ENCODE measurements at places on chromosomes 7 and 10. TPM values are rescaled to one million over a fixed set of nuclear protein-coding genes. Genes with fewer than 3 reads are reported as not detected.
A peak's percentile ranks its signal among the peaks of the same experiment; 100 is the strongest.

The CALML3 gene
- total RNA-seq, result not detected

The TAS2R39 gene
- total RNA-seq, result not detected

The VKORC1L1 gene
- 5.5 TPM for total RNA-seq

The FEZF1 gene
- not detected for total RNA-seq

DNA sequence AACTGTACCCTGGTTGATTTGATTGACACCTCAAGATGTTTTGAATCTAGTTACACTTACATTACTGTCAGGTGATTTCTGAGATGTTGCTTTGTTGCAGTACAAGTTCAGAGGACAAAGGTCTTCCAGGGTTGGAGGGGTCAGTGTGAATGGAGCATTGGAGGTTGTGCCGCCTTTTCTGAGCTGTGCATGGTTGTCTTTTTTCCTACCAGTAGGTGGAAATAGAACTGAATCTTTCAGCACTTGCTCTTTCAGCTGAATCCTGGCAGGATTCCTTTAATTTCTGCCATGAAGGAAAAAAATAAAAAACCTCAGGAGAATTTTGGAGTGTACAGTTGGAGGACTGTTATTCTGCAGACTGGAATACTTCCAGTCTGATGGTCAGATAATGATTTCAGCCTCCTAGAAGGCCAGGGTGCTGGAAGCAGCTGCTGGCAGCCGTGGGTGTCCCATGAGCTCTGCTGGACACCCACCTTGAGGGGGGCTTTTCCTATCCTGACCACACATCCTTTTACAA is 82.7 kb downstream of the PLCE1 start:
- no peak for DNase-seq

GRCh38 chr7:6106140-6106904 is 75.1 kb downstream of the ANKRD61 start:
- no peak for DNase-seq

DNA sequence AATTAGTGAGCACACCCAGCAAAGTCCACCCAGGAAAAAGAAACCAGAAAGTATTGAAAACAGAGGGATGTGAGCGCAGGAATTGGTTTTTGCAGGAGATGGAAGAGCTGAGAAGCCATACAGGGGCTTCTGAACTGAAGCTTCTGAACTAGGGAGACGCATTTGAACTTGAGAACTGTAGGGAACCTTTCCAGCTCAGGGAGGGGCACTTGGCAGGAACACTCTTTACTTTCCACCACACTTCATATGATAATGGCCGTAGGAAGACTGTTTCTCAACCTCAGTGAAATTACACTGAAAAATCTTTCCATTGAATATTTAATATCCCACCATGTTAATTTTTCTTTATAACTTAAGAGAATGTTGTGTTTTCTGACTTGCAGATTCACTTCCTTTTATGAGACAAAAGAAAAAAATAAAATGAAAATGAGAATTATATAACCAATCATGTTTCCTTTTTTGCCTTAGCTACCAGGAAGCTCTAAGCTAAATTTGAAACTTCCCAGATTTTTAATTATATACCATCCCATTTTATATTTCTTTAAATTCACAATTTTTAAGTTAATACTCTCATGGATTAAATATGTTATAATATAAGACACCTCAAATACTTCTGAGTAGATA is 98.3 kb upstream of the TCF7L2 start:
- no peak for DNase-seq

DNA sequence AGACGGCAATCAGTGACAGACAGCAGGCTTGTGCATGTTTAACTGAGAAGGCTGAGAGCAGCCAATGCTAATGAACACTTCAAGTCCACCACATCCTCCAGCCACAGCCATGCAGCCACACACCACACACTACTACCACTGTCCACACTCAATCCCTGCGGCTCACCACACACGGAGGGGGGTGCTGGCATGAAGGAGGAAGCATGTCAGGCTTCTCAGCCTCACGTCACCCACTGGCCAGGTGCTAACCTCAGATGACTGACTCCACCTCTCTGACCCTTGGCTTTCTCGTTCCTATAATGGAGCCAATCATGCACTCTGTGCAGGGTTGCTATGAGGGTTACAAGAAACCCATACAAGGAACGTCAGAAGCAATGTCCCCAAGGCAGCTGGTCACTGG is 165.4 kb upstream of the RNF32 start:
- DNase-seq, result no peak

DNA sequence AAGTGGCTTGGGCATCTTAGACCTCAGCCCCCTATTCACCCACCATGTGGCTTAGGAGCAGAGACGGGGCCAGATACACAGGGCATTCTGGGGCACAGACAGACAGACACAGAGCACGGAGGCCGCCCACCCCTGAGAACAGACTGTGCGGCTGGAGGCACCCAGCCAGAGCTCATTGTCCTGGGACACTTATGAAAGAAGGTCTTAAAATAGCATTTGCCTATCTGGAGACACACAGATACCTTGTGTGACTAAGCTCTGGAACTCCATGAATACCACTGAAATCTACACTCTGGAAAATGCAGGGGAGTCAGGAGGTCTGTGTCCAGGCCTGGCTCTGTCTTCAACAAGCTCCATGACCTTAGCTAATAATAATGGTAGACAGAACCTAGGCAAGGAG is 41.4 kb upstream of the ADO start:
- DNase-seq, result no peak

DNA sequence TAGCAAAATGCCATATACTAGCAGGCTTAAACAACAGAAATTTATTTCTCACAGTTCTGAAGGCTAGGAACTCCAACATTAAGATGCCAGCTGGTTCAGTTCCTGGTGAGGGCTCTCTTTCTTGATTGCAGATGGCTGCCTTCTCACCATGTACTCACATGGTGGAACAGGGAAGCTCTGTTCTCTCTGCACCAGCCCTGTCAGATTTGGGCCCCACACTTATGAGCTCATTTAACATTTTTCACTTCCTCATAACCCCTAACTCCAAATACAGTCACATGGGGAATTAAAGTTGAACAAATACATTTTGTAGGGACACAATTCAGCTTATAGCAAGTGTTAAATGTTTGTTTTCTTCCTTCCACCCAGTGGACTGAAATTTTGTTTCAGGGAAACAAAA is 218.6 kb upstream of the TAC1 start:
- DNase-seq, result no peak

- DNase-seq, result no peak
Measured at GRCh38 chr10:62647375-62648092, 157.0 kb upstream of the ADO start.

GRCh38 chr7:119421657-119422056 is 851.3 kb upstream of the KCND2 start:
- DNase-seq, result no peak

DNA sequence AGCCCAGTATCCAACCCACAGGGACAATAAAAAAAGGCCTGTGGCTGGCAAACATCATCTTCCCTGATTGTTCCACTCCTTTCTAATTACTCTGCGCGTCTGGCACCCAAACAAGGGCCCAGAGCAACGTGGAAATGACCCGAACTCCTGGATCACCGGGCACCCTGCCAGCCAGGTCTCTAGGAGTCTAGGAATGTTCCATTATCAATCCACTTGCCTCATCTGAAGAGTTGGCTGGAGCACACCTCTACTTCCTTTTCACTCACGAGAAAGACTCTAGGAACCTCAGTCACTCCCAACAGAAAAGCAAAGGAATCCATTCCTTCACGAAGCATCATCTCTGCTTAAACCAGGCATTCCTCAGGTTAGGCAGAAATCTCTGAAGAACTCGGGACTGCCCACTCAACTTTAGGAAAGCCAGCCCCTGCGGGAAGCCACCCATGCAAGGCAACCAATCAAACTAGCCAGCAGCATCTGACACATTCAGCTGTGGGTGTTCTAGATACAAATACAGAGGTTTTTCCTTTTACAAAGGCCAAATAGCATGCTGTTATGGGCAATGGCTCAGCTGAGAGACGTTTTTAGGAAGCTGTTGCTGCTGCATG is 37.7 kb downstream of the ATXN7L1 start:
- DNase-seq, result no peak

- peak; percentile 31 for DNase-seq
Measured at GRCh38 chr10:6300106-6300783, 97.5 kb downstream of the PFKFB3 start.
